ENCODE measurements at places on chromosomes 7 and 10.

DNA sequence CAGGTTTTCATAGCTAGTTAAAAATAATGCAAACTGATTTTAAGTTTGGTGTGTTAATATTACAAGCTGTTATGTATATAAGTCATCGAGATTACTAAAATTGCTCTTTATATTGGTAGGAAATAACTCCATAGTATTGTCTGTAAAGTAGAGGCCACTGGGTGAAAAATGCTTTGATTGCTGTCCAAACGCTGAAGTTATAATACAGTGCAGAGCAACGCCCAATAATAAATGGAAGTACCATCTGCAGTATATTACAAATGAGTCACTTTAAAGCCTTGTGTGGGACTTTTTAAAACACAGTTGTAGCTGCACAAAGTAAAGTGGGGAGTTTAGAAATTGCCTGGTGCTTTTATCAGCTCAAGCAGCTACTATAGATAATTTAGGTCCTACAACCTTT is 196.1 kb downstream of the NXPH1 start:
- DNase-seq: no peak

DNA sequence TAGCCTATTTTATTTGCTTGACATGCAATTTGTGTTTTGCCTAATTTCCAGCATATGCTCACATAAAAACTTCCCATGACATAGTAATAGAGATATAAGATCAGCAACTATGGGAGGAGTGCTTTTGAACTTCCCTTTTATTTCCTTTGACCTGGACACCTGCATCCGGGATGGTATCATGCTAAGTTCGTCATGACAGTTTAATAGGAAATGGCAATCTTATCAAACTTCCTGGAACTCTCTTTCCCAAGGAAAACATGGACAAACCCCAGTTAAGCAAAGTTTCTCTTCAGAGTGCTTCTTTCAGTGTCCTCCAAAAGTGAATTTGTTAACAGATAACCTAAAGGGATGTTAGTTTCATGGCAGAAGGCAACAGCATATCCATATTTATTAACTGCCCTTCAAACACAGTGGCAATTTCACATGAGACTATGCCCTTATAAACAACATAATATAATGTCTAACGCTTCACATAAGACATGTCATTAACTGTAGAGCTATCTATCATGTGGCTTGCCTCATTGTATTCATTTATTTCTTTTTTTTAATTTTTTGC is 474.7 kb upstream of the SEMA3A start:
- DNase-seq: no peak

- DNase-seq: no peak
These were observed 1.8 kb upstream of the PYROXD2 start for GRCh38 chr10:98416606-98417388.

- no peak for DNase-seq
These were observed 643.6 kb downstream of the SORCS3 start for GRCh38 chr10:105284476-105285215.

DNA sequence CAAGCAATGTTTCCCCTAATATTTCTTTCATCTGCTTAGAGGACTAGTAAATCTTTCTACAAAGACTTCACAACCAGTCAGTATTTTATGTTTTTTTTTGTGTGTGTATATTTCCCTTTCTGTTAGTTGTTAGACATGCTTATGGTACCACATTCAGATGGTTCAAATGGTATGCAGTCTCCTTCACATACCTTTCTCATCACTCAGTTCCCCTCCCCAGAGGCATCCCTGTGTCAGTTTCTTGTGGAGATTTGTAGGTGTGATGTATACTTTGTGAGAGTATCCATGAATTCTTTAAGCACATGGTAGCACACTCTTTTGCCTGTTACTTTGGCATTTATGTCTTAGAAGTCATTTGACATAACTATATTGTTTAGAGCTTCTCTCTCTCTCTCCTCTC is 4.4 kb downstream of the ZNF485 start:
- DNase-seq: no peak

GRCh38 chr10:129730993-129731325 is 233.1 kb downstream of the EBF3 start:
- peak; percentile 17 for DNase-seq

GRCh38 chr7:43753271-43753810 is 5.1 kb upstream of the BLVRA start:
- no peak for DNase-seq
